ENCODE measurements at places on chromosomes 1 and 21. TPM values are rescaled to one million over a fixed set of nuclear protein-coding genes. Genes with fewer than 3 reads are reported as not detected.

CYYR1 gene
- total RNA-seq: 29.3 TPM

KIF14 gene
- 20.7 TPM for total RNA-seq

DNA sequence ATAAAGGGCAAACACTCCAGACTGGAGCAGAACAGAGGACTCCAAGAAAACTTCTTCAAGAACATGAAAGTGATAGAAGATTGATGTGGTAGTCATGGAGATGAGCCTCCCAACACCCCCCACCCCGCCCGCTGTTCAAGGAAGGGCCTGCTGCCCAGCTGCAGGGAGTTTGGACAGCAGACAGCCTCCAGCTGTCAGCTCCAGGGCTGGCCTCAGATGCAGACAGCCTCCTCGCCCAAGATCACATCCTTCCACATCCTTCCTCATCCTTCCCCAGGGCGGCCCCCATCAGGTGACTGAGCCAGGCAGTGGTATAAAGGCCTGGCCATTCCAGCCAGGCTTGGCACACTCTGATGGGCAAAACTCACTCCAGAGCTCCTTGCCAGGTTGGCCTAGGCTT lies 24.6 kb downstream of the HMGN2 start:
- DNase-seq: no peak

DNA sequence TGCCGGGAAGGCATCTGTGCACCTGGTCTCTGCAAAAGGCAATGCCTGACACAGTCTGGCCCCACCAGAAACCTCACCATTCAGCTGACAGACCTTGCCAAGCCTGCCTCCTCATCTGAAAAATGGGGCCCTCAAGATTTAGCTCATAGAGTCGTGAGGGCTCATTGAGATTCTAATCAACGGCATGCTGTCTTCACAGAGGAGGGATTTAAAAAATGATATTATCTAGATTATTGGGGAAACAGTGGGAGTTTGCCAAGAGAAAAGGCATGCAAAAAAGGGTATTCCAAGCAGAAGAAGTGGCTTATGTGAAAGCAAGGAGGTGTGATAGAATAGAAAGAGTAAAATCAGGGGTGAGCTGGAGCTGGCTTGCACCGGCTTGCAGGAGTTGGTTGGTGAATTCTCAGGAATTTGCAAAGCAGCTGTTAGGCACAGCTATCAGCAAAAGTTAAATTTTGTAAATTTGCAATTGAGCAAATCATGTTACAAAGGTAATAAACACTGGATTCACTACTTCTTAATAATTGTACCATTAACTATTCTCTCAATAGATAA lies 91.7 kb upstream of the WNT4 start:
- DNase-seq: no peak

GRCh38 chr1:110058591-110058990 lies 11.9 kb downstream of the ALX3 start:
- DNase-seq: no peak

GRCh38 chr1:64356636-64357256 lies 113.2 kb upstream of the CACHD1 start:
- DNase-seq: peak; percentile 46

DNA sequence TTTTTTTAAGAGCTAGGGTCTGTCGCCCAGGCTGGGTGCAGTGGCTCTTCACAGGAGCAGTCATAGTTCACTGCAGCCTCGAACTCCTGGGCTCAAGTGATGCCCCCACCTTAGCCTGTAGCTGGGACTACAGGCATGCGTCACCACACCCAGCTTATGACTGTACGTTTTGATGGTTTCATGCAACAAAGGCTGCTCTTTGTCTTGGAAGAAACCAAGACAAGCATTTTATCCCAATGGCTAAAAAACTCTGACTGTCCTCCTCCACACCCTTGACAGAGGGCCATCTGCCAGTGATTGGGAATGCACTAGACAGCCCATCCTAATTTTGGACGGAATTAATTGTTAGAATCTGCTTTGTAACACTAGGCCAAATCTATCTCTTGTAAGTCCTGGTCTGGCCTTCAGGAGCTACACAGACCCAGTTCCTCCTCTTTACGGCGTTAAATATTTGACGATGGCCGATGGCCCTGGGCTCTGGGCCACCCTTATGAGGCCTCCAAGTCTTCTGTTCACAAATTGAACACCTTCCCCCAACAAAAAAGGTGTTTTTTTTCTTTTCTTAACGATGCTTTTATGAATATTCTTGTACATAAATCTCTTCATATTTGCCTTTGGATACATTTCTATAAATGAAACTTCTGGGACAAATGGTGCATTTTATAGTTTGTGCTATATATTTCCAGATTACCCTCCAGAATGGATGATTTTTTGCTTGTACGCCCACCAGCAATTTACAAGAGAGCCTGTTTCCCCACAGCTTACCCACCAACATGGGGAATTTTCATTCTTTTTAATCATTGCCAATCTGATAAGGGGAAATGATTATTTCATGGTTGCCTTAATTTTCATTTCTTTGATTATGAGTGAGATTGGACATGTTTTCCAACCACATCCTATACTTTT lies 104.8 kb upstream of the SLC25A33 start:
- no peak for DNase-seq

DNA sequence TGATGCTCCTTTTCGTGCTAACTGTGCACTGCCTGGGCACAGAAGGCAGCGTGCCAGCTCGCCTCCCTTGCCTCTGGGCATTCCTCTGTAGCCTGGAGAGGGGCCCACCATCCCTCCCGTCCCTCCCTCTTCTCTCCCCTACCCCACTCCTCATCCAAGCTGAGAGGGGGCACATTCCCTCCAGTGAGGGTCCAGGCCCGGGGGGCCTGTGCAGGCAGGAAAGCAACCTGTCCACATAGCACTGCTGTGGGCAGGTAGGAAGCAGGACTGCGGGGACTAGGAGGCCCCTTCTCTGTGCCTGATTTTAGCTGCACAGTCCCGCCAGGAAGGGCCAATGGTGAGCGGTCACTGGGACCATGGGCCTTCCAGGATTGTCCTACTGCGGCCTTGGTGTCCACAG lies 10.3 kb upstream of the PKNOX1 start:
- DNase-seq: no peak
